ENCODE measurements at places on chromosomes 4 and X.

GRCh38 chr4:96525898-96526297 is 686.0 kb downstream of the PDHA2 start:
- H3K27me3 ChIP-seq = no peaks in the 10 kb centered on the region
- H3K4me3 ChIP-seq = no peak overlapping the region
- H3K4me1 ChIP-seq = no peaks in the 10 kb centered on the region
- H3K36me3 ChIP-seq = no peaks in the 10 kb centered on the region

DNA sequence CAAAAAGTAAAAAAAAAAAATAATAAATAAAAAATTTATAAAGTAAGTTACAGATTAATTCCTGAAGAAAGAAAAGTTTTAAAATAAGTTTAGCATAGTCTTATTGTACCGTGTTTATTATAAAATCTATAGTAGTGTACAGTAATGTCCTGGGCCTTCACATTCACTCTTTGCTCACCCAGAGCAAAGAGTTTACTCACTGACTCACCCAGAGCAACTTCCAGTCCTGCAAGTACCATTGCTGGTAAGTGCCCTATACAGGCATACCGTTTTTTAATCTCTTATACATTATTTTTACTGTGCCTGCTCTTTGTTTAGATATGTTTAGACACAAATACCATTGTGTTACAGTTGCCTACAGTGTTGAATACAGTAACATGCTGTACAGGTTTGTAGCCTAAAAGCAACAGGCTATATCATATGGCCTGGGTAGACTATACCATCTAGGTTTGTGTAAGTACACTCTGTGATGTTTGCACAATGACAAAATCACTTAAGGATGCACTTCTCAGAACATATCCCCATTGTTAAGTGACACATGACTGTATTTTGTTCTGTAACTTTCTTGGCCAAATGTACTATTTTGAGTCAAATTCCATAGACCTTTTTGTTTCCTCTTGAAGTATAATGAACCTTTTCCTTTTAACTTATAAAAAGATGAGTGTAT is 199.0 kb upstream of the NUDT6 start:
- no peak for DNase-seq
- H3K36me3 ChIP-seq = peaks cover 2% of the 10 kb centered on the region
- H3K27me3 ChIP-seq = no peaks in the 10 kb centered on the region
- H3K4me3 ChIP-seq = no peak overlapping the region

DNA sequence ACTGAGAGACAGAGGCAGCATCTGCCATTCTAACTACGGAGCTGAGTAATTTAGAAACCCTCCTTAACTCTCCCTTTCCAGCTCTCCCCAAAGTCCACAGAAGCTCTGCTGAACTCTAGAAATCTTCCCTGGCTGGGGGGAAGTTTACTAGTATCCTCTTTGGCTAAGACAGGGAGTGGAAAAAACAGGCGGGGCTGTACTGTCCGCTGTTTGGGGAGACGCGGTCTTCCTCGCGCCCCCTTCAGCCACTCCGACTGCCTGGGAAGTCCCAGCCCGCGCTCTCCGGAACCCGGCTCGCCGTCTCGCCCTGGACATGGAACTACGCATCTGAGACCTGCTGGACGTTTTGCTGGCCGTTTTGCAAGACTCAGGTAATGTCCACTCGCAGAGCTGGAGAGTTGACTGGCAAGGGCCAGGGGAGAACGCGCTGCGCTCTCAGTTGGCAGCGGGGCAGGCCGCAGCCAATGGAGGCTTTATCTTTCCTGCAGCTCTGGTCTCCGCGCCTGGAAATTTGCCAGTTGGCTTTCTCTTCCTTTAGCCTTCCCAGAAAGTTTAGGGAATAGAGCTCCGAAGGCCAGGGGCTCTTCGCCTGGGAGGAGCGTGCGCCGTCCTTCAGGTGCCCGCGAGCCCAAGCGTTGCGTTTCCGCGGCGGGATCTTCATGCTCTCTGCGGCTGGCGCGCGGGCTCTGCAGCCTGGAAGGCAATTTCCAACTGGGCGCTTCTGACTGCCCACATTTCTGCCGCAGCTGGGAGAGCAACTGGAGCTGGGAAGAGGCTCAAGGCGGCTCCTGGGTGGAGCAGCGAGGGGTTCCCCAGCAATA is 892 bp downstream of the IL1RAPL2 start:
- H3K36me3 ChIP-seq = no peaks in the 10 kb centered on the region
- H3K27me3 ChIP-seq = peaks cover 64% of the 10 kb centered on the region
- H3K4me1 ChIP-seq = no peaks in the 10 kb centered on the region
- DNase-seq = no peak

DNA sequence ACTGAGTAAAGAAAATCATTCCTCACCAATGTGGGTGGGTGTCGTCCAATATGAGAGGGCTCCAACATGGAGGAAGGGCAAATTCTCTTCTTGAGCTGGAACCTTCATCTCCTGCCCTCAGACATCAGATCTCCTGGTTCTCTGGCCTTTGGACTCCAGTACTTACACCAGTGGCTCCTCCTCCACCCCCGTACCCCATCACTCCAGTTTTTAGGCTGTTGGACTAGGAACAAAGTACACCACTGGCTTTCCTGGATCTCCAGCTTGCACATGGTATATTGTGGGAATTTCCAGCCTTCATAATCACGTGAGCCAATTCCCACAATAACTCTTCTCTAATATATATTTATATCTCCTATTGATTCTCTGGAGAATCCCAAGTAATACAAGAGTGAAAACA is 196.9 kb downstream of the PDHA2 start:
- DNase-seq = no peak
- H3K4me1 ChIP-seq = no peaks in the 10 kb centered on the region
- H3K27me3 ChIP-seq = no peaks in the 10 kb centered on the region
- no peaks in the 10 kb centered on the region for H3K36me3 ChIP-seq

DNA sequence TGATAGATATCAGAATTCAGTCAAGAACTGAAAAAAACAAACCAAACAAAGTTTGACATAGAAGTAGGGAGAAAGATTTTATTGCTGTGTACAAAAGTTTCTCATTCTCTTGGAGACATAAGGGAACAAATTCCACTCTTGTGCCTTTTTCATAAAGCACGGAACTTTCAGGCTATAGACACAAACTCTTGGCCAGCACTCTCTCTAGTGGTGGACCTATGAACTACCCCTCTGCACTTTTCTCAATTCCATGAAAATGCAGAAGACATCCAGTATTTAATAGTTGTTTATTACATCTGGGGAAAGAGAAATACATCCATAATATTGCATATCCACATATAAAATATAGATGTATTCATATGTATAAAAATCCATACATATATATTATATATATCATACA is 291.6 kb upstream of the HS3ST1 start:
- H3K4me1 ChIP-seq = no peaks in the 10 kb centered on the region
- H3K27me3 ChIP-seq = peaks cover 11% of the 10 kb centered on the region
- no peak for DNase-seq
- H3K4me3 ChIP-seq = no peak overlapping the region
- H3K27ac ChIP-seq = no peak overlapping the region

DNA sequence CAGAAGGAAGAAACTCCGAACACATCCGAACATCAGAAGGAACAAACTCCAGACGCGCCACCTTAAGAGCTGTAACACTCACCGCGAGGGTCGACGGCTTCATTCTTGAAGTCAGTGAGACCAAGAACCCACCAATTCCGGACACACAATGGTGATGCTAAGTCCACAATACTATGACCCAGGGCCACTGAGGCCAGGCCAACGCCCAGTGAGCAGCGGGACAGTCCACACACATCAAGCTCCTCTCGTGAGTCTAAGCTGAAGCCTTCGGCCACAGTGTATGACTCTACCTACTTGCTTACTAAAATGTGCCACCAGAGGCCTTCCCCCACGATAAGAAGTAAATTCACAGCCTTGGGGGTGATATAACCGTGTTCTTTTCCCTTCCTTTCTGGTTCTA is 10.2 kb upstream of the CDKN2AIP start:
- H3K27me3 ChIP-seq = no peaks in the 10 kb centered on the region
- H3K4me3 ChIP-seq = no peak overlapping the region
- peaks cover 20% of the 10 kb centered on the region for H3K4me1 ChIP-seq
- no peak for DNase-seq
- H3K27ac ChIP-seq = no peak overlapping the region
- no peaks in the 10 kb centered on the region for H3K36me3 ChIP-seq

DNA sequence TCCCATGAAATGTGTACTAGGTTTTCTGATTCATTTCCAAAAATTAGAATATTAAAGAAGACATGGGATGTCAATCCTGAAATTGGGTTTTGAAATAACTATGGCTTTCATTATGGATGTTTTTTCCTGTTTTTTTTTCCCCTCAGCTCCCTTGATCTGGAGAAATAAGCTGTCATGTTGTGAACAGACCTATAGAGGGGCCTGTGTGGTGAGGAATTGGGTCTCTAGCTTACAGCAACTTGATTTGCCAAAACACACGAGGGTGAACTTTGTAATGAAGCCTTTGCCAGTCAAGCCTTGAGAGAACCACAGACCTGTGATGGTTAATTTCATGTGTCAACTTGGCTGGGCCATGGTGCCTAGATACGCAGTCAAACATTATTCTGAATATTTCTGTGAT is 2413.6 kb downstream of the PCDH7 start:
- no peak overlapping the region for H3K27ac ChIP-seq
- no peaks in the 10 kb centered on the region for H3K36me3 ChIP-seq
- H3K27me3 ChIP-seq = no peaks in the 10 kb centered on the region
- no peaks in the 10 kb centered on the region for H3K4me1 ChIP-seq
- H3K4me3 ChIP-seq = no peak overlapping the region

GRCh38 chr4:175789647-175790046 is 22.4 kb downstream of the GPM6A start:
- H3K4me3 ChIP-seq = no peak overlapping the region
- no peak for DNase-seq
- no peaks in the 10 kb centered on the region for H3K27me3 ChIP-seq
- H3K36me3 ChIP-seq = no peaks in the 10 kb centered on the region

DNA sequence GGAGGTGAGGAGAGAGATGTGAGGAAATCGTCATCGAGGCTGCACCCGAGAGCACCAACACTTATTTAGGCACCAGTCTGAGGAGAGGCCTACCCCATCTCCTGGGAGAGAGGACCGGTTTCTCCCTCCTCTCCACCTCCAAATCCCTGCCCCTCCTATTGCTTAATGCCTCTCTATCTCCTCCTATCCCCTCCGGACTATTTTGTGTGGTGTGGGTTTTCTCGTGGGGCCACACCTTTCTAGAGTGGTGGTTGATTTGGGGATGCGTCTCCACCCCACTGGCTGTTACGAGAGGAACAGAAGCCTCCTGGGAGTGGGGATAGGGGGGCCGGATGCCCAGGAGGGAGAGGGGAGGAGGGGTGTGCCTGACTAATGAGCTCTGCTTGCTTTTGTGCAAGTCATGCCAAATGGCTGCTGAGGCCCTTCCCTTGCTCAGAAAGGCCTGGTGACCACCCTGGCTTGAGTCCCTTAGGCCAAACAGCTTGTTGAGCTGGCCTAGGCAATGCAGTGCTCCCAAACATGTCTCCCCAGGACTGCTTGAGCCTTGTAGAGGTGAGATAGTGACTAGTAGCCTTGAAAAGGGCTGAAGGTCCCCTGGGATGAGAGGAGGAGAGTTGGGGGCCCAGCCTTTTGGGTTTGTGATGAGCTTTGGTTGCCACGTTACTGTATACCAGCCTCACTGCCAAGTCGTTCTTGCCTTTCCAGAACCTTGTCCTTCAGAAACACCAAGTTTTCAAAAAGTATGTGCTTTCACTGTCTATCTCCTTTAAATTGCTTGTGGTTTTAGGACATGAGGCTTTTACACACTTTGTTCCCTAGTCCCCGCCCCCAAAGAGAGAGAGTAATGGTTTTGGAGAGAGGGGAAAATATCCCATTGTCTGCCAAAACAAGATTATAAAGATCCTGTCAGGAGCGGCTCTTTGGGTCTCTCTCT is 1.2 kb downstream of the MSN start:
- peak overlapping the region; percentile 98 for H3K27ac ChIP-seq
- peak overlapping the region; percentile 93 for H3K4me3 ChIP-seq
- peaks cover 55% of the 10 kb centered on the region for H3K4me1 ChIP-seq
- H3K36me3 ChIP-seq = peaks cover 8% of the 10 kb centered on the region
- peak; percentile 53 for DNase-seq

DNA sequence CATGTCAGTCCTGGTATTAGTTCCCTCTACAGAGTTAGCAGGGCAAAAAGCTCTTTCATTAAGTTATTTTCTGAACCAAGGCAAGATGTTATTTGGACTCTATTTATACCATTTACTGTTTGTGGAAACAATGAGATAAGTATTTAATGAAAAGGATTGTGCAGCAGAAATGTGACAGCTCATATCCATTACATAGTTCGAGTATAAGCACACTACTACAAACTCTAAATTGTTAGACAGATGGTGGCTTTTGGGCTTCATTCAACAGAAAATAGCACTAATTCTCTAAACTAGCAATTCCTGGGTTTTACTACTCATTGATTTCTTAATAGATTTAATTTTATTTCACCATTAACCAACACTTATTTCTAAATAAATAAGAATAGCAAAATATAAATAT is 95.2 kb upstream of the ANK2 start:
- no peaks in the 10 kb centered on the region for H3K4me1 ChIP-seq
- H3K27ac ChIP-seq = no peak overlapping the region
- H3K4me3 ChIP-seq = no peak overlapping the region
- no peaks in the 10 kb centered on the region for H3K27me3 ChIP-seq

GRCh38 chrX:31260351-31260750 is 188.5 kb upstream of the FTHL17 start:
- H3K27ac ChIP-seq = no peak overlapping the region
- no peak for DNase-seq
- peaks cover 34% of the 10 kb centered on the region for H3K27me3 ChIP-seq
- H3K36me3 ChIP-seq = no peaks in the 10 kb centered on the region
- H3K4me1 ChIP-seq = no peaks in the 10 kb centered on the region
- H3K4me3 ChIP-seq = no peak overlapping the region

DNA sequence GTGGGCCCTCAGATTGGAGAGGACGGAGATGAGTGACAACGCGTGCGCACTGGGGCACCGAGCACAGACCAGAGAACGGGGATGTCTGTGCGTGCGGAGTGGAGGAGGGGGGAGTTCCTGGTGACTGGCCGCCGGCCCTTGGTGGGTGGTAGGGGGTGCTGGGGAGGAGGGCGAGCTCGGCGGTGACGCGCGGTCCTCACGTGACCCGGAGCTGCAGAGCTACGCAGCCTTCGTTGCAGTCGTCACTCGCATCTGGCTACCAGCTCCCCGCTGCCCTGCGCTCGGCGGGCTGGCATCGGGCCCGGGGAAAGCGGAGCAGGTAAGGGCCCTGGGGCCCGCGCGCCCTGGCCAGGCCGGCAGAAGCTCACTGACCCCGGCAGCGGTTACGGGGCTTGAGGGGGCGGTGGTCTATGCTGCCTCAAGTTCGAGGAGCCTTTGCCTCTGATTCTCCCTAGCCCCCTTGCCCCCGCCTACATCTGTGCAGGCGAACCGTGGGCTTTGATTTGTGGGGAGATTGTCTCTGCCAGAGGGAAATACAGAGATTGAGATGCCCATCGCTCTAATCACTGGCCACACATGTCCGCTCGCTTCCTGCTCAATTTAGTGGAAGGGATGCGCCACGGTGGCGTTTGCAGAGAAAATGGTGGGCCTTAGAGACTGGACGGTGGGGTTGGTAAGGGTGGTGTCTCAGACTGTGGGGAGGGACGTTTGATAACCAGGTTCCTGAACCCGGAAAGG is at the start of gene ARMCX4:
Gene ARMCX4 (plus strand): TSS at position 245 of the 738 bp plus-strand sequence. CDS start 3,134 bp downstream, outside the sequence.
- no peaks in the 10 kb centered on the region for H3K36me3 ChIP-seq
- H3K27me3 ChIP-seq = peaks cover 5% of the 10 kb centered on the region
- H3K4me1 ChIP-seq = peaks cover 5% of the 10 kb centered on the region
- no peak within 1 kb of the TSS for H3K27ac ChIP-seq
- DNase-seq = peak; percentile 50
- H3K4me3 ChIP-seq = peak within 1 kb of the TSS; percentile 77

- no peak for DNase-seq
- no peak overlapping the region for H3K27ac ChIP-seq
- H3K4me1 ChIP-seq = peaks cover 5% of the 10 kb centered on the region
- no peak overlapping the region for H3K4me3 ChIP-seq
- no peaks in the 10 kb centered on the region for H3K27me3 ChIP-seq
Observed at GRCh38 chr4:55444827-55445226, 49.1 kb downstream of the TMEM165 start.

- peak overlapping the region; percentile 18 for H3K4me3 ChIP-seq
Observed at GRCh38 chrX:147737690-147738089, 174.0 kb upstream of the FMR1 start.
